ENCODE measurements at places on chromosomes 7 and 10.

DNA sequence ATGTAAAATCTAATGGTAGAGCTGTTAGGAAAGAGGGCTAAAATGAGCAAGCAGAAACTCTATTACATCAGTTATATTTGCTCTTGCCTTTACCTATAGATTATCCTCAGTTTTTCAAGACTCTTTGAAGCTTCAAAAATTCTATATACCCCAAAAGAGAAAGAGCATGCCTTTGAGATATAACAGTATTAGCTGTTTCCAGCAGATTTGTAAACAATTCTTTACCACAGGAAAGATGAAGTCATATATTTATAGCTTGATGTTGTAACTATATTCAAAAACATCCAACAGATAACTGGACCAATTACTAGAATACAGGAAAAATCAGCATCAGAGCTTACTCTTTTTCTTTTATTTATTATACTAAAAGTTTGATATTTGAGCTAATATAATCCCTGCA lies 416.2 kb upstream of the TPK1 start:
- DNase-seq: no peak

DNA sequence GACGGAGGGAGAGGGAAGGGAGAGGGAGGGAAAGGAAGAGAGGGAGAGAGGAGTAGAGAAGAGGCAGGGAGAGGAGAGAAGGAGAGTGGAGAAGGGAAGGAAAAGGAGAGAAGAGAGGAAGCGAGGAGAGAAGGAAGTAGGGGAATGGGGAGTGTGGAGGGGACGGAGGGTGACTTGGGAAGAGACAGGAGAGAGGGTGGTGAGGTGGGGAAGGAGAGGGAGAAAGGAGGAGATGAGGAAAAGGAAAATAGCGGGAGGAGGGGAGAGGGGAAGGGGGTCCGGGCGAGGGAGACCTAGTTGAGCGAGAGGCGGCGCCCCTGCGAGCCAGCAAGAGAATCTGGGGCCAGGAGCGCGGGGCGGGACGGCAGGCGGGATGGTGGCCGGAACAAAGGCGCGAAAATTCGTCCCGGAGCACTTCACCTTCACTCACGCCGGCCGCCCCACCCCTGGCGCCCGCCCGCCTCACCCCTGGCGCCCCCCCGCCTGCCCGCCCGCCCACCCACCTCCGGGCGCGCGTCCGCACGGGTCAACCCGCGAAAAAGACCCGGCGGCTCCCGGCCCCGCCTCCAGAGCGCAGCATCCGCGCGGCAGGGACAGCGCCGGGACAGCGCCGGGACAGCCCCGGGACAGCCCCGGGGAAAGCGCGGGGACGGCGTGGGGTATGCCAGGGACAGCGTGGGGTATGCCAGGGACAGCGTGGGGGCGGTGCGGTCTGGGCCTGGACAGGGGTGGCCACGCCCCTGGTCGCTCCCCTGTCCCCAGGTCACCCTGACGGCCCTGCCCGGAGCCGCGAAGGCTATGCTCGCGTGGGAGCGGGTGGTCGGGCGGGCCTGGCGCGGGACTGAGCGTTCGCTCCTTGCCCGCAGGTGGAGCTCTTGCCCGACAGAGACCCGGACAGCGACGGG lies 4.2 kb downstream of the VSTM2A start:
- DNase-seq: no peak

DNA sequence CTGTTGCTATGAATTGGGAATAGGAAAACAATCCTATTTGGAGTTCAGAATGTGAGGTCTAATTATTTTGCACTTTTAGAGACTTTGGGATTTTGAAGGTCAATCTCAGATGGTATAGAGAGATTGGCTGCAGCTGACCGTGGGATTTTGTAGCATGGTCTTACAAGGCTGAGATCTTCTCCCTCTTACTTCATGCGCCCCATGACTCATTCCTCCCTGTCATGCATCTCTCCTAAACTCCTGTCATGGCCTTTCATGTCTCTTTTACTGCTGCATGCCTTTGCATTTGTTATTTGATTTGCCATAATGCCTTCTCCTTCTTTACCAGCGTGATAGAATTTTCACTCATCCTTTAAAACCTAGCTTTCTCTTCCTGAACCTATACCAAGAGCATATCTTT lies 133.1 kb downstream of the BBS9 start:
- no peak for DNase-seq

DNA sequence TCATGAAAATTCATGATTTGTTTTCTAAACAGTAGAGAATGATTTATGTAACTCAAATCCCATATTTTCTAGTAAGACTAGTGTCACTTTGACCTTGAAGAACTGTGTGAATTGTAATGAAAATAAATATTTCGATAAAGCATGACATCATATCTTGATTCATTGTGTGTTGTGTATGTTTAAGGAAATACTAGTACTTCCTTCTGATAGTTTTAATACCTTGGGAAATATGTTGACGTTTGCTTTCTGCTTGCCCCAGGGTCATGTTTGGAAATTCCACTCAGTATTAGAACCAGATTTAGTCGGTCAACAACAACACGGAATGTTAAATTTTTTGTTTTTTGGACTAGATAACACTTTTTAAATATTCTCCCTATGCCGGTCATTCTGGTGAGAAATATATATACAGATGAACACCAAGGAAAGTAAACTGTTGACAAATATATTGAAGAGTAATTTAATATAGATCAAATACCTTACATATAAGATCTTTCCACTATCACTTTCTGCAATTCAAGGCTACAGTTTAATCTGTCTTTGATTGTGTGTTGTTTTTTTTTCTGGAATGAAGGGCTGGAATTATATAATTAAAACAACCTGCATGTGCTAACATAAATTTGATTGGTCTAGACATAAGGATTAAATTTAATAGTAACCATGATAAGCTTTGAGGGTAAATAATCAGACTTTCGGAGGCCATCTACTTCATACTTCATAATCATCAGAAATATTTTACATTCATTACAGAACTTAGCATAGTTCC lies 126.2 kb downstream of the MDFIC start:
- DNase-seq: no peak

- DNase-seq: no peak
These were observed 374.0 kb downstream of the TNS3 start for GRCh38 chr7:47207956-47208355.

DNA sequence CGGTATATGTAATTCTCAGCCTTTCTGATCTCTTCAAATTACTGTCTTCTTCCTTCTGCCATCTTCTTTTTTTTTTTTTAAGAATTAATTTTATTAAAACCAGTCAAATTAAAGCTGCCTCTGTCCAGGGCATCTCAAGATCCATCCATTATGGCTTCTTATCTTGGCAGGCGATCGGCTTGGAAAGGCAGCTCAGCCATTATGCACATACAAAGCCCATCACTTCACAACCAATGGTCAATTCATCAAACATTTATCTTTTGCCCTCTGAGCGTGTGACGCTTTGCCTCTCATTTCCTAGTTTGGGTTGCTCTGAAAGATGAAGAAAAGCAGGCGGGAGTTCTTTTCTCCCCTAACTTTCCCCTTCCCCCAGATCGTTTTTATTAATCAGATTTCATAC lies 591.6 kb downstream of the LRMDA start:
- DNase-seq: no peak

GRCh38 chr10:14618674-14619073 lies 156.0 kb downstream of the FAM107B start:
- no peak for DNase-seq

- DNase-seq: no peak
These were observed 294.7 kb downstream of the C7orf25 start for GRCh38 chr7:42617071-42617765.

- DNase-seq: no peak
These were observed 102.2 kb upstream of the ANKRD1 start for GRCh38 chr10:91022924-91023699.

- DNase-seq: no peak
These were observed 195.2 kb downstream of the TMEM26 start for GRCh38 chr10:61257956-61258496.

- DNase-seq: no peak
These were observed 78.8 kb downstream of the INPP5A start for GRCh38 chr10:132616170-132616995.

GRCh38 chr7:33232632-33233145 lies 103.3 kb downstream of the BBS9 start:
- DNase-seq: no peak

DNA sequence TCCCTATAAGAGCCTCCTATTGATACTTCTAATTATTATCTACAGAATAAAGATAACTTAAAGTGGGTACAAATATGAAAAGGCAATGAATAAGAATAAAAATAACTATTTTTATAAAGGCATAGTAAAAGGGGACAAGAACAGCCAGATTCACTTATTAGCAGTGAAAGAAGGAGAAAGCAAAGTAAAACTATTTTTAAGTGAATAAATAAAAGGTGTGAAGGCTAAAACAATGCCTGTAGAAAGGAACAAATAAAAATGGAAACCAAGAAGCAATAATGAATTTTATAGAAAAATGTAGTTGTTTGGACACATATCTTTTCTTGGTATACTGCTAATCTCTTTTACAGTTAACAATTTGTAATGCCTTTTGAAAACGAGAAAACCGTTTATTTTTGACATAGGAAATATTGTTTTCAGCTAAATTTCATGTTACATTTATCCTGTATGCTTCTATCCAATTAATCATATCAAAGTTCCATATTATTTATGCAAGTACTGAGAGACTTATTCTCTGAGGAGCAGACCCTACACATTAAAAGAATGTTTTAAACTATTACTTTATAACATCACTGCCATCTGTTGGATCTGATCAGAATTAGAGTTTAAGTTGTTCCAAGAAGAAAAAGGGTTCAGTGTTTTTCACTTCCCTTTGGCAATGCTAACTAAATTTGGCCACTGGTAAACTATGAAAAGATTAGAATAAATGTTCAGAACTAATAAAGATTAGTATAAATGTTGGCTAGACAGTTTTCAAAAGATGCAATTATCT lies 59.1 kb downstream of the ARMC3 start:
- no peak for DNase-seq

GRCh38 chr10:97757471-97757870 lies 14.3 kb downstream of the SFRP5 start:
- no peak for DNase-seq

DNA sequence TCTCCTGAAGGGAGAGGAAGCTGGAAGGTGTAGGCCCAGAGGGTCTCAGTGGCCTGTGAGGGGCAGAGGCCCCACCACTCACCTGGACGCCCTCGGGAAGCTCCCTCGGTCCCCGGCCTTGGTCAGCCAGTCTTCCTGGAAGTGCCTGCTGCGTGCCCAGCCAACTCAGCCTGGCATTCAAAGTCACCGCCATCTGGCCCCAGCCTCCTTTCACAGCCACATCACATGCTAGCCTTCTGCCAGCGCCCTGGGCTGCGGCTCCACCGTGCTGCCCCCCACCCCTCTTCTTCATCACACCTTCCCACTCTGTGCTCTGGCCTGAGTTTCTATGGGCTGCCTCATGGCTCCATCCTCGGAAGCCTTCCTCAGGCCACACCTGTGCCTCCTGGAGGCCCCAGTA lies 98.0 kb downstream of the ZMIZ1 start:
- DNase-seq: no peak

GRCh38 chr7:155211761-155212160 lies 85.9 kb upstream of the INSIG1 start:
- no peak for DNase-seq

- DNase-seq: no peak
These were observed 1286.3 kb upstream of the AUTS2 start for GRCh38 chr7:68311958-68312357.

- DNase-seq: no peak
These were observed 92.5 kb downstream of the SORCS1 start for GRCh38 chr10:107072028-107072427.

- DNase-seq: no peak
These were observed 25.8 kb downstream of the TMEM120A start for GRCh38 chr7:75968561-75969001.

- no peak for DNase-seq
These were observed 9.7 kb upstream of the FHIP2A start for GRCh38 chr10:114811862-114812261.

- DNase-seq: no peak
These were observed 5.1 kb downstream of the NPVF start for GRCh38 chr7:25223206-25223605.

GRCh38 chr7:85820702-85821443 lies 634.0 kb upstream of the SEMA3D start:
- no peak for DNase-seq

DNA sequence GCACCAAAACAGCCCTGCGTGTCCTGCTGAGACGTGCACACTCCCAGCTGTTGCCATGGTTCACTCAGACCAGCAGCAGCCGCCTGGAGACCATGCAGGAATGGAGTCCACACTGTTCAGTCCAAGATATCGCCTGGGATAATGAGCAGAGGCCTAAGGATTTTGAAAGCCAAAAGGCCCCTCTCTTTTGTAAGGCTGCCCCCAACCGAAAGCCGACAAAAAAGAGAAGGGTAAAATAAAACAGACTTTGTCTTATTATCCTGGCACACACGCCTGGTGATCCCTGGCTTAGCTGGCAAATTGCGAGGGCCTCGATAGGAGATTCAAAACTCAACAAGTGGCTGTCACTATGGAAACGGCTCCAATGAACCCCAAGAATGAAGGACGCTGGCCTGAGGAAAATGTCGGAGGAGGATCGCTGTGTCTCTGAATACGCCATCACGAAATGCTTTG lies 263.6 kb downstream of the SKIDA1 start:
- no peak for DNase-seq

GRCh38 chr10:77072361-77072835 lies 565.2 kb downstream of the KCNMA1 start:
- DNase-seq: no peak

GRCh38 chr7:96014617-96015016 lies 242.3 kb downstream of the DYNC1I1 start:
- DNase-seq: no peak

- DNase-seq: no peak
These were observed 1.8 kb upstream of the KCP start for GRCh38 chr7:128912281-128912680.

DNA sequence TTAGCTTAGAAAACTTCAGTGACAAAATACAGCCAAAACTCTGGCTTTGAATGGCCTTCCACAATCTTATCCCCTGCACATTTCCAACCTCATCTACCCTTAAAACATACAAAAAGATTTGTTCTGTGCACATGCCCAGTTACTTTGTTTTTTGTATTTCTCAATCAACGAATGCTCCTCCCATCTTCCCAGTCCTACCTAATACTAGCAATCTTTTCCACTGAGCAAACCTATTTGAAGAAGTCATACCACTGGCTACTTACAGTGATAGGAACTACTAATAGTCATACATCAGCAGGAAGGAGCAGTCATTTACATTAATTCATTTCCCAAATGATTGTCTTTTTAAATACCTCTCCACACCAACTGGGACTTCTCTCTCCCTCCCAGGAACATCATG lies 2.5 kb downstream of the USP54 start:
- DNase-seq: no peak

DNA sequence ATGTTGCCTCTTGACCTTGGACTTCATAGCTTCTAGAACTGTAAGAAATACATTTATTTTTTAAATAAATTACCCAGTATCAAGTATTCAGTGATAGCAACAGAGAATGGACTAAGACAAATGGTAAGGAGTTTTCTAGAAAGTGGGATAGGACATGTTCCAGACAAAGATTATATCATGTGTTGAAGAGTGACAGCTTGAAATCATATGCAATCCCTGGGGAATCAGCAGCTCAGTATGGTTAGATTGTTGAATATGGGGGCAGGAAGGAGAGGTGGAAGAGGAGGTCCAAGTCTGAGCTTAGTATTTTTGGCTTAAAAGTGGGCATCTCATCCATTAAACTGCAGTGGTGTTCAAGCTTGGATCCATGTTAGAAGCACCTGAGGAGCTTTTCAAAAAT lies 74.1 kb downstream of the ENTPD1 start:
- no peak for DNase-seq

GRCh38 chr7:122520971-122521555 lies 177.9 kb downstream of the RNF133 start:
- no peak for DNase-seq

- no peak for DNase-seq
These were observed 1.1 kb upstream of the KLF14 start for GRCh38 chr7:130734815-130735716.

GRCh38 chr10:113853578-113854012 lies 287 bp downstream of the DCLRE1A start:
- no peak for DNase-seq

Measured in stimulated activated CD4-positive, alpha-beta T cell treated with anti-CD3 and anti-CD28 coated beads, Interleukin-1b, Interleukin-23, amount 100 ng/mL, for 1 hour (primary cell).